Neuronal stem cell (in vitro differentiated cells): ENCODE measurements at places on chromosomes 5 and 9.

DNA sequence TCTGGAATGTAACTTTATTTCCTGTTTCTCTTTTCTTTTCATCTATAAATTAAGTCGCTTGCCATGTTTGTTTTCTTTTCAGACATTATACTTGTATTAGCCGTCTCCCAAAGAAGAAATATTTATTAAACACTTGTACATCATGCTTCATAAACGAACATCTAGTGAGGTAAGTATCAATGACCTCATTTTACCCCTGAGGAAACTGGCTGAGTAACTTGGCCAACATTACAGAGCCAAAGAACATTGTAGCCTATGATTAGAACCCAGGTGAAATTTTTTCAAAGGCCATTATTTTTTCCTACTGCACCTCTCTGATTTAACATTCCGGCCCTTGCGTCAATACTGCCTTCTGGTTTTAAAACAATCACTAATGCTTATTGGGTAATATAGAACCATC lies 4.2 kb downstream of the FREM1 start:
- DNase-seq = no peak

DNA sequence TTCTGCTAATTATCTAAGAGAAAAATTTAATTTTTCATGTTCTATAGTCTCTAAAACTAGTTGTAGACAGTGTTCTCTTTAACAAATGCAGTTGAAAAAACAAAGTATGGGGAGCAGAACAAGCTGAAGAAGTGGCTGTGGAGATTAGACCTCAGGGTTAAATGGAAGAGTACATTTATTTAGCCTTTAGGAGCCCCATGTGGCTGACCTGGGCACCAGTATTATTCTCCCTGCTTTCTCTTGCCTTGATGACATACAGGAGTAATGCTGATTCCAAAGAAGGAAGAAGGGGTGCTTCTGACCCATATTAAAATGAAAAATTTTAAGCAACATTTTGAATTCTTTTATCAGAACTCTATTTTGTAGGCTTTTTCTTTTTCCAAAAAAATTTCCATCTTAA lies 312.3 kb upstream of the RIOK2 start:
- DNase-seq = no peak

DNA sequence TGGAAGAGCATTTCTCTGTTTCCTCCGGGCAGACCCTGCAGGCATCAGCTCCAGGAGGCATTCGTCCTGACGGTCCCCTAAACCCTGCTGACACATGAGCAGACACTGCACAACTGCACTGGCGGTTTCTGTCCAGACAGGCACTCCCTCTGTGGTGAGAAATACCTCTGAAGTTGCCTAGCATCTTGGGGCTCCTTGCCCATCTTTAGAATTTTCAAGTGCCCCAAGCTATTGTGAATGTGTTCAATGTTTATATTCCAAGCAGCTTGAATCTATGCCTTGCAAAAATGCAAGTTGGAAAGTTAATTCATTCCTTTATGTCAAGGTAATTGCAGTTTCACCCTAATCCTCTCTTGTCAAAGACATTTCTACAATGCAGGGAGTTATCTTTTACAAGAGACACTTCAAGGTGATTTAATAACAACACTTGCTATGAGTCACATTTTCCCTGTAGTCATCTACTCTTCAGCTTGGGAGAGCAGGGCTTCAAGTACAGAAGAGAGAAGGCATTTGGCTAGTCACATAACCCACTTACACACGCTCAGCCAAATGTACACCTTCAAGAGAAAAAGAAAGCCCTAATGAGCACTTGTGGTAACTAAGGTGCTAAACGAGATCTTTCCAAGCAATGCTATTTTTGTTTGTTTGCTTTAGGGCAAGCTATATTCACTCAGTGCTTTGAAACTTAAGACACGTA lies 302.5 kb downstream of the MLLT3 start:
- no peak for DNase-seq

DNA sequence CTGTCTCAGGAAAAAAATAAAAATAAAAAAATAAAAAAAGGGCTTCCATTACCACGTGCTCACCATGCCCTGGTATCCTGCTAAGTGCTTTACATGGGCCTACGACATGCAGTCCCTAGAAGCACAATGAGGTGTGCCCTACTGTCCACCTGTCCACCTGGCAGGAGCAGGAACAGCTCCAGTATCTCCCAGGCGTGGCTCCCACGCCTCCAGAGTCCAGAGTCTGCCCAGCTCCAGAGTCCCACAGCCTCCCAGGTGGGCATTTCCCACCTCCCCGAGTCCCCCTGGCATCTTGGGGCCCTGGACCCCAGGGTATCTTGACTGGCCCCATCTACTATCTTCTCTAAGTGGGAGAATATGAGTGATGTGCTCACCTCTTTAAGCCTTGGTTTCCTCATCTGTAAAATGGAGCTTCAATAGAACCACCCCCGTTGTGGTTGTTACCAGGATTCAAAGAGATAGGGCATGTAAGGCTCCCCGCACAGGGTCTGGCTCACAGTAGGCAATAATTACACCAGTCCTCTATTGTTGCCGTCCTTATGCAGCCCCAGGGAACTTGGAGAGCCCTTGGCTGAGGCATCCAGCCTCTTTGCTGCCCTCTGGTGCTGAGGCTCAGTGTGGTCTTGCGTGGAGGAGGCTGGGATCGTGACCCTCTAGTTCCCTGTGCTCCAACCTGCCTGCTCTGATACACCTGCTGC lies 8.9 kb downstream of the CXCL14 start:
- DNase-seq = no peak

GRCh38 chr9:92059661-92060060 lies 55.6 kb downstream of the SPTLC1 start:
- no peak for DNase-seq
